ENCODE measurements at places on chromosomes 3 and 15.

GRCh38 chr15:92928225-92928750 is 28.2 kb downstream of the CHD2 start:
- DNase-seq: no peak

DNA sequence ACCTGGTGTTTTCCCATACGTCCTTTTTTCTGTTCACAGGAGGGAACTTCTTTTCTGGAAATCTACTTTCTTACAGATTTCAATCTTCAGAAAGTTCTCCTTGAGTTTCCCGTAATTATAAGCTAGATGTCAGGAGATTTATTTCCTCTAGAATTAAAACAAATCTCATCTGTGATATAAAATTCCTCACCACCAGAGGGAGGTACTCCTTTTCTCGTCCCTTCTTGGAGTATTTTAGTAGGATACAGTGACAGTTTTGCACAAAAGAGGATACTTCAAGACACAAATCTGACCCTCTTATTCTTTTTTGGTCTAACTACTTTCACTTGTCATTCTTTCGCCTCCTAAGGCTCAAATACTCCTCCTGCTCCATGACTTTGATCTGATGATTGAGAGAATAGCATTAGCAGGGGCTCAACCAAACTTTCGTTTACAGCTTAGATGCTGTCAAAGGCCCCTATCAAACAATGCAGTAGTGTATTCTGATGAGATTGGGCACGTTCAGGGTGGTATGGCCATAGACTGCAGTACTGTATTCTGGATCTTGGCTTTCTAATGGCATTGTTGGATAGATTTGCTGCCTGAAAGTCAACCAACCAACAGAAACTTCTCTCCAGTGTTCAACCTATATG is 38.0 kb downstream of the TMEM41A start:
- no peak for DNase-seq

GRCh38 chr3:191290311-191291025 is 38.7 kb upstream of the CCDC50 start:
- no peak for DNase-seq

DNA sequence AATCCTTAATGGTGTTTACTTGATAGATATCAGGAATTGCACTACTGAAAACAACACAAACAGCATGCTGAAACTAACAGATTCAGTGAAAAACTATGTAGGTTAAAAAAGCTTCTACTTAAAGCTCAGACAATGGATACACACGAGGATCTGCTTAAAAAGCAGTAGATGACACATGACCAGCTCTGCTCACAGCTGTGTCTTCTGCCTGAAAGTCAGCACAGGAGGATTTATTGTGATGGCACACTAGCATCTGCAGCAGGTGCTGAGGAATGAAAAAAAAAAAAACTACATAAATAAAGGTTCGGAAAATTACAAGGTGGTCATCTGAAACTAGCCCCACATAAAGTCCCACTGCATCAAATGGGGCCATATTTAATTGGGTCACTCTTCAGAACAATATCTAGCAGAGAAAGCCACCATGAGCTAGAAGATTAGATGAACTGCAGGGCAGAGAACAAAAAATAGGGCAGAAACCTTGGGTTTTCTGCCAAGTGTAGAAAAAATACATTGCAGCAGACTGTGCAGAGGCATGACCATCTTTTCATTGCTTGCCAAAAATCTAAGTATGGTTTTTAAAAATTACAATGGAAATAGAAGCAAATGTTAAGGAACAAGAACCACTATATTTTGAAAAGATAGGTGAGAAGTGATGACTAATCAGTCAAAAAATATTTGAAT is 13.2 kb upstream of the GOLM2 start:
- DNase-seq: no peak

- DNase-seq: no peak
Measured at GRCh38 chr3:70970171-70970570, 613.4 kb downstream of the FOXP1 start.

- no peak for DNase-seq
Measured at GRCh38 chr3:99242271-99242670, 340.8 kb upstream of the DCBLD2 start.

GRCh38 chr3:14203521-14204079 is 25.0 kb downstream of the LSM3 start:
- DNase-seq: no peak

- DNase-seq: no peak
Measured at GRCh38 chr3:32307591-32307990, 69.1 kb downstream of the CMTM8 start.
